ENCODE measurements at places on chromosomes 4 and X.

DNA sequence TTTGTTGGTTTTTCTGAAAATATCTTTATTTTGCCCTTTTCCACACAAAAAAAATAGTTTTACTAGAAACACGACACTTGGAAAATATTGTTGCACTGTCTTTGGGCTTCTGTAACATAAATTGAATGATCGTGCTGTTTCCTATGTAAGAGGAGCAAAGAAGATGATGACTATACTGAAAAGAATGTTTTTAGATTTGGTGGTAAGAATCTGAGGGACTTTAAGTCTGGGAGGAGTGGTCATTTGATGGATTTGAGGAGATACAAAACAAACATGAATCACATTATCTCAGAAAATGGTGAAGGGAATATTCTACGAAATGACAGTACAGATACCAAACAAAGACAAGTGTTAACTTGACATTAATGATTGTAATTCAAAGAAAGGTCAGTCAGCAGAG, 328.8 kb downstream of the ADAM29 start:
- no peak for DNase-seq

- DNase-seq = peak; percentile 21
Observed at GRCh38 chrX:53288189-53288588, 6.8 kb upstream of the IQSEC2 start.

- DNase-seq = peak; percentile 19
Observed at GRCh38 chr4:140756319-140757231, at the start of gene TBC1D9. TBC1D9 (minus strand) TSS chr4:140756385; CDS start chr4:140756045, 340 bp downstream.

DNA sequence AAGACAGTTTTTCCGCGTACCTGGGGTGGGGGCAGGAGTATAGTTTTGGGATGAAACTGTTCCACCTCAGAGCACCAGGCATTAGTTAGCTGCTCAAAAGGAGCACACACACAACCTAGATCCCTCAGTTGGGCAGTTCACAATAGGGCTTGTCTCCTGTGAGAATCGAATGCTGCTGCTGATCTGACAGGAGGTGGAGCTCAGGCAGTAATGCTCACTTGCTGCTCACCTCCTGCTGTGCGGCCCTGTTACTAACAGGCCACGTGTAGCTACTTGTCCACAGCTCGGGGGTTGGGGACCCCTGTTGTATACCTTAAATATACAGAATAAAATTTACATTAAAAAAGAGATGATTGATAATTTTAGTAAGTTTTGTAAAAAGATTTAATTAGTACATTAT, 191.5 kb downstream of the SLC7A11 start:
- DNase-seq = no peak

GRCh38 chrX:131830400-131831184, 192.5 kb upstream of the STK26 start:
- DNase-seq = peak; percentile 70

DNA sequence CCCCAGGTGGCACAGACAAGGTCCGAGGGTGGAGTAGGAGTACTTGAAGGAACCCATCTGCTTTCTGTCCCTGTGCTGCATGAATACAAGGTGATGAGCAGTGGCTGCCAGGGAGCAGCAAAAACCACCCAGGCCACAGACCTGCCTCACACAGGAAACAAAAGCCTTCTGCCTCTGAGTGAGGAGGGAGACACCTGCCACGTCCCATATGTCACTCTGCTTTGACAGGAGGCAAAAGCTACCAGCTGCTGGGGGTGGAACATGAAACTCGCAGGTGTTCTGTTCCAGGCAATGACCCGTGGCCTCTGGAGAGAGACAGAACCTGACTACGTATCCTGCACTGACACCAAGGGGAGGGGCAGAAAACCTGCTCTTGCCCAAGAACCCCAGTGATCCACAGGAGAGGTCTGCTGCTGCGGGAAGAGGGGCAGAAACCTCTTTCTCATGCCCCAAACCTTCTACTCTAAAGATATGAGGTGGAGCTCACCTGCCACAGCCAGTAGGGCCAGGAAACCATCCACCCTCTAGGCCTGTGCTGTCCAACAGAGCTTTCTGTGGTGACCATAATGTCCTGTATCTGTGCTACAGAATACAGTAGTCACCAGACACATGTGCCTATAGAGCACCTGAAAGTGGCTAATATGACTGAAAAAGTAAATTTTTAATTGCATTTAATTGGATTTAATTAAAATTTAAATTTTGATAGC, 172.9 kb downstream of the PRDM5 start:
- DNase-seq = no peak

GRCh38 chrX:136574548-136574947, 42.5 kb downstream of the VGLL1 start:
- no peak for DNase-seq

- peak; percentile 53 for DNase-seq
Observed at GRCh38 chr4:25908491-25908901, 5.5 kb upstream of the SMIM20 start.

DNA sequence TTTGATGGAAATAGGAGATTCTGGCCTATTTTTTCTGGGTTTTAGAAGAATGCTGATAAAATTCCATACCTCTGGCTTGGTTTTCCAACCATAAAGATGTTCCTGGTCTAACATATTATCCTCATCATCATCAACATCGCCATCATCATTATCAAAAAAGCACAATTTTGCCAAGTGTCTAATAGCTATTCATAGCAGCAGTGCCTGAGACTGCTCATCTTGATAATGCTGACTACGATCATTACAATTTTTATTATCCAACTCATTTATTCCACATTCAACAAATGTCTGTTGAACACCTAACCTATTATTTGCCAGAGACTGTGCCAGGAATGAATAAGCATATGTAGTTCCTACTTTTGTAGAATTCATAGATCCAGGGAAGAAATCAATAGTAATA, 303.5 kb upstream of the GATB start:
- no peak for DNase-seq

DNA sequence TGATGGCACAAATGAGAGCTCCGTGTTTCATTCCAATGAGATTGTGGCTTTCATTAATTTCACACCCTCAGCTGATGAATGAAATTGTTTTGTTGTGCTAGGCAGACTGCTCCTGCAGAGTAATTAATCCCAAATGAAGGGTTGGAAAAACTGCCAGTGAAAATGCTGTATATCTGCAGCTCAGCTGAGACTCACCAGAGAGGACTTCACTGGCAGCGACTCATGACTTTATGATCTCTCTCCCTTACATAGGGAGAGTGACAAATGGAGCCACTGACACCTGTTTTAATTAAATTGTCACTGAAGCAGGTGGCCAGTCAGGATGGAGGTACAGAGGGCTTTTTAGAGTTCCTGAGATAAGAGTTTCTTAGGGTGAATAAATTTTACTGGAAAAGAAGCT, 24.8 kb downstream of the GRXCR1 start:
- DNase-seq = no peak

- DNase-seq = no peak
Observed at GRCh38 chrX:1075741-1076140, 136.7 kb downstream of the CRLF2 start.

GRCh38 chrX:106670631-106671030, 55.9 kb upstream of the RNF128 start:
- no peak for DNase-seq

GRCh38 chrX:119625843-119626242, 19.6 kb upstream of the NKRF start:
- DNase-seq = no peak
